ENCODE measurements at places on chromosomes 13 and 19. TPM values are rescaled to one million over a fixed set of nuclear protein-coding genes. Genes with fewer than 3 reads are reported as not detected.

Gene ZNF497
- total RNA-seq = 0.19 TPM

Gene PRKACA
- total RNA-seq = 160 TPM

Gene CABP5
- total RNA-seq = not detected

Gene SDHAF1
- 8.2 TPM for total RNA-seq

Gene ELF1
- 74.2 TPM for total RNA-seq

GRCh38 chr19:49213791-49214190, 56.2 kb downstream of the TRPM4 start:
- DNase-seq = no peak

DNA sequence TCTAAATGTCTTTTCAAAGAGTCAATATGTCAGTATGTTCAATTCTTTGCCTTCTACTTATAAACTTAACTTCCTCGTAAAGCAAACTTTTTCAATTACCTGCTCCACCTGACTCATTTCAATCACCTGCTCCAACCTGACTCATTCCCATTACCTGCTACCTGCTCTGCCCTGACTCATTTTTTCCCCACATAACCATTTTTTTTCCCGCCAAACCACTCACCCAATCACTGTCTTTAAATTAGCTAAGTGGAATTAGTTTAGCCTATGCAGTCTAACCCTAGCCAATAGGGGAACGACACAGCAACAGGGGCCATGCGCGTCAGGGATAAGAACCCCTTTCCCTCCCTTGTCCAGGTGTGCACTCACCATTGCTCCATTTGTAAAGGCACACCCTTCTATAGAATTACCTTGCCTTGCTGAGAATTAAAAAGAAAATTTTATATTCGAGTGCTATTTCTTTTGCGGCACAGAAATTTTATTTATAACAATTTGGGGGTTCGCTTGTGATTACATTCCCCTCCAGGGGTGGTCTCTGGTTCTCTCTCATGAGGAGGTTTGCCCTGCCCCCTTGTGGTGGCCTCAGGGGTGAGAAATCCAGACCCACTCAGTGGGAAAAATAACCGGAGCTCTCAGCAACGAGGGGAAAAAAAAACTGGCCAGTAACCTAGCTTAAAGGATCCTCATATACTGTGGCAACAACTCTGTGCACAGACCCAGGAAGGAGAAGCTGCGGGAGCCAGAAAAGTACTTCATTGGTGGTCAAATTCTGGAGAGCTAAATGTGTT, 193.1 kb downstream of the ZNF486 start:
- no peak for DNase-seq

- no peak for DNase-seq
Observed at GRCh38 chr13:21608961-21609360, 5.0 kb upstream of the MICU2 start.

DNA sequence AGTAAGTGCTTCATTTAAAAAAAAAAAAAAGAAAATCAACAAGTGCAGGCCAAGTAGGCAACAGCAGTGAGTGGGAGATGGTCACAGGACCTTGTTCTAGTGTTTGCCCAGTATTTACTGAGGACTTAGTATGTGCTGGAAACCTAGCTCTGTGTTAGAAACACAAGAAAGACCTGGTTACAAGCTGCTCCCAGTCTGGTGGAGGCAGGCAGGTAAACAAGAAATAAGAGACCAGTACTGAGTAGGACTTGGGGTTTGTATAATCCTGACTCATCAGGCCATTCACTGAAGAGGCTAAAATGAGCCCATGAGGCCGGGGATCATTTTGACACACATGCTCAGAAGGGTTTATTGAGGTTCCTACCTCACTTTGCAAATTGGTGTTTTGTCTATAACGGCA, 21.5 kb upstream of the SERPINE3 start:
- no peak for DNase-seq

DNA sequence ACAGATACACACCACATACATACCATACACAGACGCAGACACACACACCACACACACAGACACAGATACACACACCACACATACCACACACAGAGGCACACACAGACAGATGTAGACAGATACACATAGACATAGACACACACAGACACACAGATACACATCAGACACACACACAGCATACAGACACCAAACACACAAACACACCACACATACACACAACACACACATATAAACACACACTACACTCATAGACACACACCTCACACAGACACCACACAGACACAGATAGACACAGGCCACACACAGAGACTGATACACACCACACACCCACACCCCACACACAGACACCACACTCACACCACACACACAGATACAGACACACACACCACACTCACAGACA, 24.9 kb upstream of the SLC7A10 start:
- no peak for DNase-seq

All from mesenteric fat pad (tissue), 1 donor.